ENCODE measurements at places on chromosomes 4 and X.

GRCh38 chr4:150886597-150886996 is 128.5 kb downstream of the LRBA start:
- no peak for DNase-seq

GRCh38 chr4:6720202-6720699 is 4.3 kb downstream of the BLOC1S4 start:
- DNase-seq, result peak; percentile 88

DNA sequence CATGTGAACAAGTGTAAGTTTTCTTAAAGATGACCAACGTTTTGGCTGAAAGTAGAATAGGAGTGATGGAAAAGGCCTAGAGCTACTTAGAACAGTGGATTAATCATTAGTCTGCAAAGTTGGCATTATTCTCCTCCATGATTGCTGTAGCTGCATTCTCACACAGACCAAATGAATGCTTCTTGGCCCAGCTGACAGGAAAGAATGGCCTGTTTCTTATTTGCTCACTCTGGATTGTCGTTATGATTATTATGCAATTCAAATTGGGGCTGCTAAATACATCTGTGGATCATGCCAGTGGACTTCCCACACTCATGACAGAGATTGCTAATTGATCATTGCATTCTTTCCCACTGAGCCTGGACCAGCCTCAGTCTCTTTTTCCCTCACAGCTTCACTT is 285.0 kb downstream of the STIM2 start:
- DNase-seq, result no peak

DNA sequence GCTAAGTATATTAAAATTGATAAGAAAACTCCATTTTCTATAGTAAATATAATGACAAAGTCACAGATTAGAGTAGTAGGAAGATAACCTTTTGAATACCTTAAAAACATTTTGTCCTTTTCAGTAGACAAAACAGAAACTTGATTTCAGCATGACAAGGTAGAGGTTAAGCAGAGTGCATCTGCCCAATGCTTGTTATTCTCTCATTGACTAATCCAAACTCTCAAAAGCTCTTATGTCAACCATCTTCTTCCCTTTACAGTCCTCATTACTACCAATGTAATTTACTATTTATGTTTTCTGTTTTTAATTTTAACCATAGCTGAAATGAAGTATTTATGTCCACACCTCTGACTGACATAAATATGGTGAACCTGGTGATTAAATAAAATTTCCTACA is 11.1 kb downstream of the NIPAL1 start:
- peak; percentile 47 for DNase-seq
